Hematopoietic multipotent progenitor cell treated with erythropoietin and hydrocortisone succinate and interleukin-3 and kit ligand, for 6 days (in vitro differentiated cells): ENCODE measurements at places on chromosomes 3 and 15.

- no peak for DNase-seq
Measured at GRCh38 chr3:184872200-184872599, 60.2 kb downstream of the VPS8 start.

- no peak for DNase-seq
Measured at GRCh38 chr3:114893361-114893760, 253.7 kb downstream of the ZBTB20 start.

DNA sequence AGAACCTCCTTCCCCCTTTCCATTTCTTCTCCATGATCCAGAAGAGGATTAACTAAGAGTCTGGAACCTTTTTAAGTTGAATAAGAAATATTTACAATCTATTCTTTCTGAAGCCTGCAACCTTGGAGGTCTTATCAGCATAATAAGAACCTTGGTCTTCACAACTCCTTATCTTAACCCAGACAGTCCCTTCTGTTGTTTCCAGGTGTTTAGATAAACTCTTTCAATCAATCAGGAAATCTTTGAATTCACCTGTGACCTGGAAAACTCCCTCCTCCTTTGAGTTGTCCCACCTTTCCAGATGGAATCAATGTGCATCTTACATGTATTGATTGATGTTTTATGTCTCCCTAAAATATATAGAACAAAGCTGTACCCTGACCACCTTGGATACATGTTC lies 3.6 kb upstream of the DHX36 start:
- DNase-seq, result no peak

DNA sequence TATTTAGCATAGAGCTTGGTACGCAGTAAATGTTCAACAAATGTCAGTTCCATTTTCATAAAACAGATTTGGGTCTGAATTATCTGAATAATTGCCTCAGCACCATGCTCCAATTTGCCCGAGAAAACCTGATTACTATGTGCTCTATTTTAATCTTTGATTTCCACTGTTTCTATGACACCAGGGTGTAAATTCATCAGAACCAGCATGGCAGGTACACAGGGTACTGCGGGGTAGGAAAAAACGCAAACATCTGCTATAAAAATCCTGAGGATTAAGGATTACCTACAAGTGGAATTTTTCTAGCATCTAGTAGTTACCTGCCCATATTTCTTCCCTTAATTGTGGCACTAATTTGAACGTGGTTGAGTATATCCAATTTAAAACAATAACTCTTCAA lies 70.3 kb downstream of the RAD18 start:
- no peak for DNase-seq

- DNase-seq, result no peak
Measured at GRCh38 chr3:172279191-172279640, 169.0 kb downstream of the GHSR start.

GRCh38 chr3:111319598-111319997 lies 222.4 kb upstream of the CD96 start:
- no peak for DNase-seq

DNA sequence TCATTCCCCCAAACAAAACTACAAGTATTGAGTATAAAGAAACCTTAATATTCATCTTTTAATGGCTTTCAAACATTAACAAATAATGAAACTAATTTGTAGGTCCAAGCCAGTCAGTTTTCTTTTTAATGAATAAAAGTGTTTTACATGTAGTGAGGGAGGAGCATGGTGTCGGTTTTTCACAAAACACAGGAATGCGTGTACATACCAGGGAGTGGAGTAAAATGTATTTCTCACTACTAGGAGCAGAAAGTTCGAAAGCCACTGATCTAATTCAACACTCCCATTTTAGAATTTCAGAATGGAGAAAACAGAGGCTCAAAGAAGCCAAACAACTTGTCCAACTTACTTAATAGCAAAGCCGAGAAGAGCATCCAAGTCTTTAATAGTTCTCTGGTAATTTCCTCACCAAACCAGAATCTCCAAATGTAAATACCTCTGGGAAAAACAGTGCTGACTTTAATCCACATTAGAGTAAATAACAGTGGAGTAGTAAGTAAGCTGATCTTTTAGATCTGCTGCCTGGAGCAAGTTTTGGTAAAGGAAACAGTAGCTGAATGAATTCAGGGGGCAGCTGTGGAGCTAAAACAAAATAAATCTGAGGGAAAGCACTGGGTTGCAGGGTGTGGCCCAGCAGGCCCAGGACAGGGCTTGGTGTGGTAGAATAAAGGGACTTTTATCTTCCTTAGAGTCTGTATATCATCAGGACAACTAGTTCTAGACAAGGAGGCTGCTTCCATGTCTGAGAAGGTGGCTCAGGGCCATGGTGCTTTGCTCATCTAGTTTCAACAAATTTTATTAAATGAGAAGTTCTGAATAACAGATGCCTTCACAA lies 7.9 kb downstream of the ANP32A start:
- DNase-seq, result no peak

DNA sequence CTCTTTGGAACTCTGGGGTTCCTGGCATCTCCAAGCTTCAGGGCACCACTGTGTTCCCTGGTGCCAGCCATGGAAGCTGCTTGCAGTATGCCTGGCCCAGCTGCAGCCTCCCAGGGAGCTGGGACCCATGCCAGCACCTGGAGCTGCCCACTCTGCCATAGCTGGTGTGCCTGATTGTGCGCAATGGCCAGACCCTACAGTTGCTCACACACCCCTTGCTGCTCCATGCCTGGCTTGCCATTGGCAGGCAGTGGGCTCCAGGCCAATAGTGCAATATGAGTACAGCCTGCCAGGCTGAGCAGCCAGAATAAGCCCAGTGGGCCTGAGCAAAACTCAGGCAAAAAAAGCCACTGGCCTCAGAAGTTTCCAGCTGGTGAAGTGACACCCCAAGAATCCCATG lies 43.8 kb upstream of the LRRFIP2 start:
- DNase-seq, result no peak

DNA sequence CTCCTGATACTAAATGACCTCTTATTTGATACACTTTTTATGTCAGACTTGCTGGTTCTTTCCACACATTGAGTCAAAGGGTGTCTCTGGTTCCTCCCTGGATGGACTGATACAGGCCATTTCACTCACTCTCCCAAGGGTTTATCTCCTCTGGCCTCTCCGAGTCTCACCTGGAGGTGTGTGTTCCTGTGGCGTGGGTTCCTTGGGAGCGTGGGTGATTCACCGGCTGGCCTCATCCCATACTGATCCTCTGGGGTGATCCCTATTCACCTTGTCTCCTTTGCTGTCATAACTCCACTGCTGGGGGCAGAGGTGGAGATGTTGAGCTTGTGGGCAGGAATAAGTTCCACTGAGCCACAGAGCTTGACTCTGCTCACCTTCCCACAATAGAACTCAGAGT lies 61.1 kb downstream of the ST6GAL1 start:
- DNase-seq, result no peak

GRCh38 chr15:90994059-90994416 lies 297 bp downstream of the PRC1 start:
- no peak for DNase-seq

DNA sequence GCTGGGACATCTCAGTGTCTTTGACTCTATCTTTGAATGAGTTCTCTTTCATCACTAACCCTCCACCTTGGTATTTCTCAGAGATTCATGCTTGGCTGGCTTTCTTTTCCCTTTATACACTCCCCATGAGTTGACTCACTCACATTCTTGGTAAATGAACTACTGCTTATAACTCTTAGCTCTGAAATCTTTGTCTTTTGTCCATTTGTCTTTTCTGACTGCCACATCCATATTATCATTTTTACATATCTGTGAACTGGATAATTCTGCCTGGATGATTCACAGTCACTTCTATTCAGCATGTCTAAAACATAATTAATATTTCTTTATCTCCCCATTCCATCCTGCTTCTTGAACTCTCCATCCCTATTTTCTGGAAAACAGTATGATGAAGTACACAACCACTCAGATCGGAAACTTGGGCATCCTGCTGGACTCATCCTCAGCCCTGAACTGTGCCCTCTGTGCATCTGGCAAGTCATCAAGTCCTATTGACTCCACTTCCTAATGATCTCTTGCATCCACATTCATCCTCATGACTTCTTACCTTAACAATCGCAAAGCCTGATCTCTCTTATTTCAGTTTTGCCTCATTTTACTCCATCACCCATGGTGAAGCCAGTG lies 66.9 kb downstream of the KCNAB1 start:
- no peak for DNase-seq

DNA sequence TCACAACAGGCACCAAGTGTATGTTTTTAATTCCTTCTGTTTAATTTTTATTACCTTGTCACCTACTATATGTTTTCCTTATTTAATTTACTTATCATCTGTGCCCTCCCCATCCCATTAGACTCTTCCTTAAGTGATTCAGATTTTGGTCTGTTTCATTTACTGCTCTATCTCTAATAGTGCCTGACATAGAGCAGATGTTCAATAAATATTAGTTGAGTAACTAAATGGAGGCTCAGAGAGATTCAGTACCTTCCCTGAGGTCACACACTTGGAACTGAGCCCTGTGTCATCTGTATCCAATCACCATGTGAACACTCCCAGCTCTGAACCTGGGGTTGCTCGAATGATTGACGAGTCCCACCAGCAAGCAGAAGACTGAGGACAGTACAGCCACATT lies 318.1 kb upstream of the WNT5A start:
- no peak for DNase-seq

- no peak for DNase-seq
Measured at GRCh38 chr3:108118038-108118768, 27.4 kb upstream of the CD47 start.

GRCh38 chr3:14839236-14839635 lies 20.5 kb downstream of the FGD5 start:
- no peak for DNase-seq

DNA sequence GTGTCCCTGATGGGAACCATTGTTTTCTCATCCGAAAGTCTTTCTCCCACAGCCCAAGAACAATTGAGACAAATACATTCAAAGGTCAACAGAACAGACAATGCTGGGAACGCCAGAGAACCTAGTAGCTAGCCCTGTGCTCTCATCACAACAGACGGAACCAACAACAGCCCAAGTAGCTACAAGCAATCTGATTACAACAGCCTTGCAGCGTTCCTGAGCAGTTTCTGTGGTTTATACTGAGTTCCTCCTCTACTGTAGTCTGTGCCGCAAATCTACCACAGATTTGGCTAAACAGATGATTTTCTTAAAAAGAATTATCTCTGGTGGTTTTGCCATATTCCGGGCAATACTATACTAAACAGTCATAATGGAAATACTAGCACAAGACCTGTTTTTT lies 435.6 kb downstream of the MECOM start:
- DNase-seq, result peak; percentile 78

- DNase-seq, result no peak
Measured at GRCh38 chr3:114582929-114583328, 289.1 kb downstream of the TIGIT start.

- DNase-seq, result no peak
Measured at GRCh38 chr15:100801256-100801900, 78.3 kb upstream of the ALDH1A3 start.

DNA sequence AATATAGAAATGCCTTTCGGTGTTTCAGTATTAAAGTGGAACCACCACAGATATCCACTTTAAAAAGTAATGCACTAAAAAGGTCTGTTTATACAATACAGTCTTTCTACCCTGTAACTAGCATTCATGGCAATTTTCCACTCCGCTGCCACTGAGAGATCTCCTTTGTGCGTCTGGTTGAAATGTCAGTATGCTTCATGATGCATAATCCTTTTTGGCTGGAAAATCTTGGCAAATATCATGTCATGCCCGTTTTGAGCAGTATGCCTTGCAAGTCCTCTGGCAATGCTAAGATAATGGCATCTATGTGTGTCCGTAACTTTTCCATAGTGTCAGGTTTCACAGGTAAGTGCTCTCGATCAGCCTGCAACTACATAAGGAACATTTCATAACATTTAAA lies 30.8 kb upstream of the ARF4 start:
- no peak for DNase-seq

GRCh38 chr3:170085396-170085795 lies 47.6 kb downstream of the GPR160 start:
- no peak for DNase-seq

DNA sequence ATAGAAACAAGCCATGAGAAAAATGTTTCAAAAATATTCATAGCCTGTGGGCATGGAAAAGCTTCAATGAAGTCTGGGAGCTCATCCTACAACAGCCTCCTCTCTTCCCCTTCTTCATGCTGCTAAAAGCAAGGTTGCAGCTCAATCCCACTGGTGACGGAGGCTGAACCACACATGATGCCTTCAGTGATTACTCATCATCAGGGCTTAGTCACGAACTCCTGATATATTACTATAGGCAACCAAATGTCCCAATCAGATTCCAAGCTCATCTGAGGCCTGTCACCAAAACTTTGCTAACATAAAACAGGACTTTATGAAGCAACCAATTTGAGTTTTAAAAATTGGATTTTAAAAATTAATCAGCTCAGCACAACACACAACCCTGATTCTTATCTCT lies 24.0 kb upstream of the SLC24A5 start:
- no peak for DNase-seq

GRCh38 chr15:64249406-64249805 lies 86.6 kb upstream of the PPIB start:
- no peak for DNase-seq
